Transverse colon (tissue), 4 donors: ENCODE measurements at places on chromosomes 5 and 9. TPM values are rescaled to one million over a fixed set of nuclear protein-coding genes. Genes with fewer than 3 reads are reported as not detected.

The C9 gene
- not detected for total RNA-seq

The TMEM215 gene
- not detected for total RNA-seq

The ADGRD2 gene
- total RNA-seq = not detected

- no peak overlapping the region for H3K4me3 ChIP-seq
- no peaks in the 10 kb centered on the region for H3K27me3 ChIP-seq
- H3K36me3 ChIP-seq = no peaks in the 10 kb centered on the region
- no peaks in the 10 kb centered on the region for H3K4me1 ChIP-seq
- no peak for DNase-seq
Observed at GRCh38 chr5:64977779-64978178, 209.0 kb downstream of the CWC27 start.

GRCh38 chr9:129988607-129989361 is 54.2 kb downstream of the FNBP1 start:
- peak overlapping the region; percentile 74 for H3K27ac ChIP-seq
- no peak overlapping the region for H3K4me3 ChIP-seq
- H3K4me1 ChIP-seq = peaks cover 16% of the 10 kb centered on the region
- H3K27me3 ChIP-seq = no peaks in the 10 kb centered on the region
- DNase-seq = peak; percentile 50

- no peak overlapping the region for H3K27ac ChIP-seq
- H3K36me3 ChIP-seq = no peaks in the 10 kb centered on the region
- H3K4me3 ChIP-seq = no peak overlapping the region
- H3K27me3 ChIP-seq = no peaks in the 10 kb centered on the region
- peak; percentile 13 for DNase-seq
Observed at GRCh38 chr5:54610197-54610944, 92.8 kb downstream of the SNX18 start.

GRCh38 chr5:5638211-5638610 is 215.7 kb downstream of the ICE1 start:
- DNase-seq = no peak
- peak overlapping the region; percentile 59 for H3K27ac ChIP-seq
- H3K4me1 ChIP-seq = no peaks in the 10 kb centered on the region
- H3K27me3 ChIP-seq = no peaks in the 10 kb centered on the region
- H3K4me3 ChIP-seq = no peak overlapping the region

- H3K27ac ChIP-seq = no peak overlapping the region
- no peak for DNase-seq
- no peaks in the 10 kb centered on the region for H3K27me3 ChIP-seq
- no peaks in the 10 kb centered on the region for H3K4me1 ChIP-seq
- no peak overlapping the region for H3K4me3 ChIP-seq
- H3K36me3 ChIP-seq = no peaks in the 10 kb centered on the region
Observed at GRCh38 chr9:127351182-127352166, 45.5 kb upstream of the SLC2A8 start.

- H3K36me3 ChIP-seq = no peaks in the 10 kb centered on the region
- no peak overlapping the region for H3K4me3 ChIP-seq
- H3K4me1 ChIP-seq = no peaks in the 10 kb centered on the region
- H3K27ac ChIP-seq = no peak overlapping the region
- no peak for DNase-seq
- H3K27me3 ChIP-seq = no peaks in the 10 kb centered on the region
Observed at GRCh38 chr9:68726489-68726888, 21.4 kb downstream of the PIP5K1B start.

DNA sequence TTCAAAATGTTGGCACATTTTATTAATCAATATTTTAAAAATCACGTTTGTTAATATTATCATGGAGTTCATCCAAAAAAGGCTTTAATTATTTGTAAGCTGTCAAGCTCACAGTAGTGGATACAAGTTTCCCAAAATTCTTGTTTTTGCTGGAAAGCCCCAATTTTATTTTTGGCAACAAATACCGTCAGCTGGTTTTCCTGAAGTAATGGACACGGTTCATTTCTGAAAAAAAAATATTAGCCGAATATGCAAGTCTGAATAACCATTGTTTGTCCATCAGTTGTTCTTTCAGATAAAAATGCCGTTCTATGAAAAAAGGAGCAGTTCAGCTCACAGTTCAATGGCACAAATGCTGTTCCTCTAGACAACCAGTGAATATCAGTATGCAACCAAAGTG is 101.5 kb upstream of the RAI14 start:
- no peak for DNase-seq
- H3K4me1 ChIP-seq = peaks cover 15% of the 10 kb centered on the region
- no peak overlapping the region for H3K27ac ChIP-seq
- no peak overlapping the region for H3K4me3 ChIP-seq

GRCh38 chr9:20512106-20512505 is 110.2 kb downstream of the MLLT3 start:
- DNase-seq = no peak
- H3K36me3 ChIP-seq = no peaks in the 10 kb centered on the region
- no peak overlapping the region for H3K27ac ChIP-seq
- no peak overlapping the region for H3K4me3 ChIP-seq

GRCh38 chr5:33631786-33632185 is 191.0 kb downstream of the TARS1 start:
- H3K4me3 ChIP-seq = no peak overlapping the region
- no peaks in the 10 kb centered on the region for H3K27me3 ChIP-seq
- no peak overlapping the region for H3K27ac ChIP-seq
- no peaks in the 10 kb centered on the region for H3K36me3 ChIP-seq

DNA sequence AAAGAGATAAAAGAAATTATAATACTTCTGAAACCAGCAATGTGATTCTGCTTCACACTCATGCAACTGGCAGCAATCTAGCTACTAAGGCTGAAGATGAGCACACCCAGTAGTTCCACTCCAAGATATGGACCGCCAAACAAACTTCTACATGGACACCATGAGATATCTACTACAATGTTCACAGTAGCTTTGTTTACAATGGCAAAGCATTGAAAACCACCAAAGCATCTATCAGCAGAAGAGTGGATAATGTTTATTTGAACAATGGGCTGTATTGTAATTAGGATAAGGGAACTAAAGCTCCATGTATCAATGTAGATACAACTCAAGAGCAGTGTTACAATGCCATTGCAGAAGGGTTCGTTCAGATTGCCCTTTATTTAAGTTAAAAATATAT is 91.2 kb upstream of the ERBIN start:
- no peak overlapping the region for H3K4me3 ChIP-seq

DNA sequence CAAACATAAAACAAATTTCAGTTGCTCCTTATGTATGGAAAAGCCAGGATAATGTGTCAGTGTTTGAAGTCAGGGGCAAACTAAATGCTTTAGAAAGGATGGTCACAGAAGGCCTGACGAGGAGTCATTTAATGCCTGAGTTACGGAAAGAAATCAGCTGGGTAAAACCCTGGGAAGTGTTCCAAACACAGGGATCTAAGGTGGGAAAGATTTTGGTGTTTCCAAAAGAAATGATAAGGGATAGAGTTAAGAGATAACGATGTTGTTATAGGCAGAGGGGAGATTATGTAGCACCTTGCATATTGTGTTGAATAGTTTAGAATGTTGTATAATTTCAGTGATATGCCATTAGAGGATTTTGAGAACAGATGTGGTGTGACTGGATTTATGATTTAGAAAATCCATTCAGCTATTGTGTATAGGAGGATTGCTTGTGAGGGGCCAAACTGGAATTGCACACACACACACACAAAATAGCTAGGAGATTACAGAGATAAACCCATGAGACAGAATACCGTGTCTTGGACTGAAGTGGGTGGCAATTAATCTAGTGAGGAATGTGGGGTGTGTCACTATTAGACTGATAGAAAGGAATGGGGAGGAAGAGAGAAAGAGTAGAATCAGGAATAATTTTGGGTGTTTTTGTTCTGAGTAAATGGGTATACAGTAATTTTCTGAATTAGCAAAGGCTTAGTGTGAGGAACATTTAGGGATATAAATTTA is 274.2 kb upstream of the DAB2 start:
- H3K4me3 ChIP-seq = no peak overlapping the region
- H3K27me3 ChIP-seq = no peaks in the 10 kb centered on the region
- no peaks in the 10 kb centered on the region for H3K36me3 ChIP-seq
- no peaks in the 10 kb centered on the region for H3K4me1 ChIP-seq

- no peak overlapping the region for H3K4me3 ChIP-seq
- H3K27ac ChIP-seq = no peak overlapping the region
- no peak for DNase-seq
Observed at GRCh38 chr9:15837079-15837679, 284.3 kb downstream of the CCDC171 start.

GRCh38 chr5:142785206-142785605 is 15.0 kb downstream of the ARHGAP26 start:
- H3K4me3 ChIP-seq = no peak overlapping the region
- H3K4me1 ChIP-seq = peaks cover 6% of the 10 kb centered on the region
- DNase-seq = no peak
